ENCODE measurements at places on chromosomes 5 and 9.

DNA sequence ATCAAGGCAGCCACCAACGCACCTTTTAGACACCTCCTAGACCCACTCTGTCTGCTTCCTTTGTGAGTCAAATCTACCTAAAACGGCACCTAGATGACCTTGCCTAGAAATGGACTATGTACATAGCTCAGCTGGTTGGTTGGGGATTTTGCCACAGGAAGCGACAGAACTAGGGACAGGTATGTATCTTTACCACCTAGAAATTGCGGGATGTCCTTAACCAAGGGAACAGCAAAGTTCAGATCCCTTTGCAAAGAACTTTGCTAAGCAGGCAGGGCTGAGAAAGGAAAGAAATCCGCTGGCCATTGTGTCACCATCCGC lies 2.0 kb upstream of the ENC1 start:
- DNase-seq: no peak

DNA sequence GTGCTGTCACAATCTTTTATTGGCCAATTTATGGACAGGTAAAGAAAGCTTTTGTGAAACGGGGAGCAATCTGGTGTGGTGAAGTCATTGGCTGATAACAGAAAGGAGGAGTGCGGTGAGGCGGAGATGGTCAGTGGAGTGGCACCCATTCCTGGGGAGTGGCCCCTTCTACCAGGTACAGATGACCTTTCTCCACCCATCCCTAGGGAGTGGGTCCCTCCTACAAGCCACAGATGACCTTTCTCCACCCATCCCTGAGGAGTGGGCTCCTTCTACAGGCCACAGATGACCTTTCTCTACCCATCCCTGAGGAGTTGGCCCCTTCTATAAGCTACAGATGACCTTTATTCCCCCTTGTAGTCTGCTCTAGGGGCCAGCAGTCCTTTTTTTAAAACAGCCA lies 267.6 kb upstream of the IRX2 start:
- DNase-seq: no peak

DNA sequence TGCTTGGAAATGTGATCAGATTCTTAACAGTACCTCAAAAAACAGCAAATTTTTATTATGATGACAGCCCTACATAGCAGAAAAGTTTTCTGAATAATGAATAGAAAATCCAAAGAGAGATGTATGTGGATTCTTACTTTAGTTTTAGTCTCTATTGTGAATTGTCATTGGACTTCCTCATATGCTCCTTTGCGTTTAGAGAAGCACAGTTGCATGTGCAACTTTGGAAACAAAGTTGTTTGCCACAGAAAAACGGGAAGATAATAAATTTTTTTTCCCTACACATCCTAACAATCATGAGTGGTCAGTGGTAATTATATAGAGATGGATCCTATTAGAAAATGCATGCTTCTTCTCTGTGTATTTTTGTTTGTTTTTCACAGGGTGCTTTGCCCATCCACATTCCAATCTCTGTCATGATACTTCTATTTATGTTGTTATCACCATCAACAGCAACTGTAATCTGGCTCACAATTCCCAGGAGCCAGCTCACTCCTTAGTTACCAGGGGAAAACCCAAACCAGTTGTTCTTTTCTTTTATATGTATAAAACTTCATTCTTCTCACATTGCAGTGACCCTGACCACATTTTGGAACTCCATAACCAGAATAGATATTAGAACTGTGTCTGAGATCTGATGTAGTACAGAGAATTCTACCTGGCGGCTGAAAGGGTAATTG lies 118.7 kb downstream of the NDUFS4 start:
- no peak for DNase-seq

DNA sequence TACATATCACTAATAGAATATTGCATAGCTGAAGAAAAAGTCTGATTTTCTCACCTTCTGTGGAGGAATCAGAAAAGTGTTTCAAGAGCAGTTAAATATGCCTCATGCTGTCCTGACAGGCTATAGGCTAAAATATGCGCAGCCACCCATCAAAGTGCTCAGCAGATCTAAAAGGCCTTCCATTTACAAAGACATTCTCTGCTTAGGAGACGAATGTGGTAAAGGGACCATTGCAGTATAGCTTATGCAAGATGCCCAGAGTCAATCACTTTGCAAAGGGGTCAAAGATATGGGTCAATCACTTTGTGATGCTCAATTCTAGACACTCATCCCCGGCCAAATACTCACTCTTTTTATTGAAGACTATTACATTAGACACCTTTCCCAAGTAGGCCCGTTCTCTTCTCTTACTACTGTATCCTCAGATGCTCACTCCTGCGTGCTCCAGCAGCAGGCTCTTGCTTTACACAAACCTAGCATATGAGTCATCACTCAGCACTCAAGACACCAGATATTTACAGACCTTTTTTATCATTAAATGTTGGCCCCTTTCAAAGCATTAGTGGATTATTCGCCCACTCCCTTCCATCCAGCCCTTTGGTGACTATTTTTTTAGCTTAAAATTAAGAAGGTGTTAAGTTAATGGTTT lies 568.2 kb upstream of the CDH18 start:
- no peak for DNase-seq

GRCh38 chr9:113520109-113520642 lies 56.6 kb downstream of the RGS3 start:
- no peak for DNase-seq

DNA sequence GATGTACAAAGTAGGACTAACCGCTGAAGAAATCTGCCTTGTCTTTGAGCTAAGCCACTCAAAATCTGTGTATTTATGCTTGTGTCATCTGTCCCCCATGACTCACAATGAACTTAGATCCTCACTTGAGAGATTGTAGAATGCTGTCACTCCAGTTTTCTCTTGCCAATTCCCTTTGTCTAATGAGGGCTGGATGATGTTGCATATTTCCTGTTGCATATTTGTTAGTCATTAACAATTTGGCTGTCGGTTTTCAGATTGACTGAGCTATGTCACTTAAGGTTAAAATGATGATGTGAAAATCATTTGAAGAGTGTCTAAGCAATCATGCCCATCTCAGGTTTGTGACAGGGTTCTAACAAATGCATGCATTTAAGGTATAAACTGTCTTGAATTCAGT lies 481.7 kb downstream of the CDH10 start:
- no peak for DNase-seq

DNA sequence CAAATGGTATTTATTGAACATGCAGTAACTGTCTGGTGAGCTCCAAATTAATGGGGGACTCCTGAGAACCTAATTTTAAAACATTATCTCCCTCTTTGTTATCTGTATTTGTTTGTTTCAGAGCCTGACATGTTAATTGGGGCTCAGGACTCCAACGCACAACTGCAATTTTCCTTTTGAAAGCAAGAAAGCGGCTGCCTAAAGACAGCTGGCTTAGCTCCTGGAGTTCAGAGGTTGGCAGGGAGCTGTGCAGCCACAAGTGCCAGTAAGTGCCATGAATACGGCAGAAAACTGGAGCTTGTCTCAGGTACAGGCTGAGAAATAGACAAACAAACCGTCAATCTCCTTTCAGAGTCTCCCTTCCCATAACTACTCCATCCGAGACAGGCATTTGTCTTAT lies 80.9 kb downstream of the PPP2R2B start:
- DNase-seq: peak; percentile 28
